ENCODE measurements at places on chromosomes 11 and 22. TPM values are rescaled to one million over a fixed set of nuclear protein-coding genes. Genes with fewer than 3 reads are reported as not detected.

The YPEL4 gene
- 1.3 TPM for total RNA-seq

The DHCR7 gene
- total RNA-seq = 41.2 TPM

The PIK3IP1 gene
- 47.1 TPM for total RNA-seq

The ABTB2 gene
- 2.8 TPM for total RNA-seq

The SLC22A12 gene
- total RNA-seq = not detected

The RAB36 gene
- total RNA-seq = 27.5 TPM

DNA sequence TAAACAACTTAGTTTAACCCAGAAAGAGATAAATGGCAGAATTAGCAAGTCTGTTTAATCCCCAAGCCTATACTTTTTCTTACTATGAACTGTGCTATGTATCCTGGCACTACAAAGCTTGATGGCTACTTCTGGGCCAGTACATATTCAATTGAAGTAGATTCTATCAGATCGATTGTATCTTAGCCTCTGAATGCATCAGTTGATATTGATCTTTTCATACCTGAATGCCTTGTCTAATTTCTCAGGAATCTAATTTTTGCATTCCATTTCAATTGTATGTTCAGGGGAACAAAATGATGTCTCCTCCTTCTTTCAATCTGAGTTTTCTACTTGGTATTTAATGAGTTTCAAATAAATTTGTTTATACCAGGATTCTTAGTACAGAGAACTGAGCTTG lies 1137.9 kb downstream of the LRRC4C start:
- no peaks in the 10 kb centered on the region for H3K4me1 ChIP-seq
- no peaks in the 10 kb centered on the region for H3K36me3 ChIP-seq
- no peak overlapping the region for H3K4me3 ChIP-seq
- DNase-seq = no peak
- H3K27ac ChIP-seq = no peak overlapping the region

GRCh38 chr11:45229401-45230020 lies 56.6 kb downstream of the SYT13 start:
- no peak overlapping the region for H3K27ac ChIP-seq
- no peak for DNase-seq
- no peak overlapping the region for H3K4me3 ChIP-seq
- no peaks in the 10 kb centered on the region for H3K27me3 ChIP-seq

- H3K27me3 ChIP-seq = no peaks in the 10 kb centered on the region
- H3K27ac ChIP-seq = peak overlapping the region; percentile 25
- H3K36me3 ChIP-seq = no peaks in the 10 kb centered on the region
- no peak overlapping the region for H3K4me3 ChIP-seq
- peaks cover 32% of the 10 kb centered on the region for H3K4me1 ChIP-seq
Measured at GRCh38 chr11:132058211-132058772, 687.9 kb downstream of the NTM start.

DNA sequence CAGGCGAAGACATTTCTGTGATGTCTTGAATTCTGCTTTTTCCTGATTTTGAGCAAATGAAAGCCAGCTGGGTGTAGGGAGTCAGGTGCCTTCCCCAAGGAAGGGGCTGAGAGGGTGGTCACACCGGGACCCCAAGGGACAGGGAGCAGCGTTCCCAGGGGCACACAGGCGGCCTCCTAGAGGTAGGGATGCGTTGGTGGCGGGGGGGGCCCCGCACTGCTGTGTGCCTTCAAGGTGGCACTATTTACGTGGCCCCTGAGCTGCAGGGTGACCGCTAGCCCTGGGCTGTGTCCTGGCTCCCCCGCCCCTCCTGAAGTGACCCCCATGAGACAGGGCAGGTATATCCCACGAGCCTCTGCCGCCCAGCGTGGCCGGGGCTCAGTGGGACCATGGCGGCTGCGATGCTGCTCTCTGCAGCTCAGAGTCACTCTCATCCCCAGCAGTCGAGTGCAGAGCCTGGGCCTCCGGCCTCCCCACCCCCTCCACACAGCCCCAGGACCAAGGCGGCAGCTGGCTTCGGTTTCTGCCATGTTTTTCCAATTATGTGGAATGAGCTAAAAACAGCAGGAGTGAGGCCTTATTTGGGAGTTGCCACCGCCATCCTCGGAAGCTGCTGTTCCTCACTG lies 60.9 kb downstream of the LRP5 start:
- peak overlapping the region; percentile 61 for H3K27ac ChIP-seq
- peaks cover 2% of the 10 kb centered on the region for H3K36me3 ChIP-seq
- H3K27me3 ChIP-seq = no peaks in the 10 kb centered on the region
- DNase-seq = peak; percentile 75
- peaks cover 8% of the 10 kb centered on the region for H3K4me1 ChIP-seq
- H3K4me3 ChIP-seq = no peak overlapping the region

All from lung (tissue), 17 donors.